Keratinocyte (primary cell): ENCODE measurements at places on chromosomes 5 and 9. TPM values are rescaled to one million over a fixed set of nuclear protein-coding genes. Genes with fewer than 3 reads are reported as not detected.

ADRA1B gene
- 0.18 to 0.77 TPM (median 0.23 TPM) in 3 replicates for polyA plus RNA-seq

EDIL3 gene
- 0.08 to 0.63 TPM (median 0.34 TPM) in 3 replicates for polyA plus RNA-seq

GRIN3A gene
- polyA plus RNA-seq = not detected in 3 replicates

C1QTNF2 gene
- 0.03 to 0.07 TPM (median 0.05 TPM) in 3 replicates for polyA plus RNA-seq

ANKRD34B gene
- 0.01 TPM in 1 of 3 replicates, not detected in the others for polyA plus RNA-seq

IZUMO3 gene
- not detected in 3 replicates for polyA plus RNA-seq

PCDHA12 gene
- polyA plus RNA-seq = 0.04 to 0.40 TPM (median 0.07 TPM) in 3 replicates

FAM81B gene
- not detected in 3 replicates for polyA plus RNA-seq

SPATA31A3 gene
- not detected in 3 replicates for polyA plus RNA-seq

DMXL1 gene
- polyA plus RNA-seq = 6.4 to 13.1 TPM (median 12.6 TPM) in 3 replicates

CCDC180 gene
- 0.02 to 0.33 TPM (median 0.12 TPM) in 3 replicates for polyA plus RNA-seq

PTGES gene
- 16.3 to 34.1 TPM (median 19.7 TPM) in 3 replicates for polyA plus RNA-seq
